ENCODE measurements at places on chromosomes 1 and 21.

GRCh38 chr1:208204779-208205178, 39.4 kb downstream of the PLXNA2 start:
- no peak for DNase-seq

DNA sequence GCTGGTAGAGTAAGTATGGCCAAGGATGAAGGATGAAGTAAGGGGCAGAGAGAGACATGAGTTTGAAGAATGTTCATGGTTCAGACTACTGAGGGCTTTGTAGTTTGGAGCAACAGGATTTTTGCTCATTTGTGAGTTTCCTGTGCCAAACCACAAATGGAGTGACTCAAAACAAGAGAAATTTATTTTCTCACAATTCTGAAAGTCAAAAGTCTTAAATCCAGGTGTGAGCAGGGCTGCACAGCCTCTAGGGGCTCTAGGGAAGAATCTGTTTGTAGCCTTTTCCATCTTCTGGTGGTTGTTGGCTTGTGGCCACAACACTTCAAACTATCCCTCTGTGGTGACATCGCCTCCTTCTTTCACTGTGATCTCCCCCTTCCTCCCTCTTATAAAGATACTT, 58.9 kb downstream of the RHOU start:
- DNase-seq, result no peak

- no peak for DNase-seq
Measured at GRCh38 chr21:36854391-36854790, 112.1 kb downstream of the HLCS start.

DNA sequence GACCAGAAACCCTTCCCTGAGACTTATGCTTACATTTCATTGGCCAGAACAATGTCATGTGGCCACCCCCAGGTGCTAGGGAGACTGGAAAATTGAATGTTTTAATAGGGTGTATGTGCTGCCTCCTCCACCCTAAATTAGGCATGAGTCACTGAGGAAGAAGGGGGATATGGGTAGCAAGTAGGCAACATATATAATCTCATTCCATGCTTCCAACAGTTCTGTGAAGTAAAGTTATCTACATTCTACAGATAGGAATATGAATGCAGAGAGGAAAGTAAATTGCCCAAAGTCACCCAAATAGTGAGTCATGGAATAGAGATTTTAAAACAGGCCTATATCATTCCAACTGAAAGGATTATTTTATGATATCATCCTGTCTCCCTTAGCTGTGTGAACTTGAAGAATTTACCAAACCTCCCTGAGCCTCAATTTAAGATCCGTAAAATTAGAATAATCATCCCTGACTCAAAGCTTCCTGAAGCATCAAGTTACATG, 168.6 kb upstream of the FGGY start:
- no peak for DNase-seq

DNA sequence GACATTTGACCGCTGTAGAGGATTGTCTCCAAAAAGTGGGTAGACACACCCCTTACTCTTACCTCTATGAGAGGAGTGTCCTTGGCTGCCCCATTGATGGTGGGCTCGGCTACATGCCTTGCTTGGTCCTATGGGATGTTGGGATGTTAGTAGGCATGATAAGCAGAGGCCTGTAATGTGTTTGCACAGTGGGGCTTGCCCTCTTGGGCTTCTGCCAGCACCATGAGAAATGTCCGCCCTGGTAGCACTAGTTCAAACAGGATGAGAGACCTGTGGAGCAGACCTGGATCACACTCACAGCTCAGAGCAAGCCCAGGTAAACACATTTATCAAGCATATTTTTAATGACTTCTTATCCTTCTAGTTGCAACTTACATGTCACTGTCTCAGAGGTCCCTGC, 54.2 kb downstream of the SH3GLB1 start:
- no peak for DNase-seq

- DNase-seq, result no peak
Measured at GRCh38 chr1:222068937-222069336, 327.0 kb upstream of the DUSP10 start.

DNA sequence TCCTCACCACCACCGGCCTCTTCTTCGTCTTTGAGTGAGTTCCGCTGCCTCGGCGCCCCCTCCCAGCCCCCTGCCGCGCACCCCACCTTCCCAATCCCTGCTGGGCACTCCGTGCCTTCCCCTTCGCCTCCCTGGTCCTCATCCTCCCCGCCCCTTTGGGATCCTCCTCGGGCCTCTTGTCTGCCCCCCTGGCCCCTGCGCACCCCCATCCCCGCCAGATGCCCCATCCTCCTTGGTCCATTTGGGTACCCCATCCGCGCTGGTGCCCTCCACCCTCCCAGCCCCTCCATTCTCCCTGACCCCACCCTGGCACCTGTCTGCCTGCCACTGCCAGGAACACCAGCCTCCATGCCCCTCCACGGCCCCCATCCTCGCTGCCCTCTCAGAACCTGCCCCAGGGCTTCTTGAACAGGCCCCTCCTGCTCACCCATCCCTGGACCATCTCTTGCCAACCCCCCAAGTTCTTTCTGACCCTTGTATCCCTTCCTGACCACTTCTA, 667 bp downstream of the ZDHHC18 start:
- peak; percentile 33 for DNase-seq
